ENCODE measurements at places on chromosomes 3 and 15. TPM values are rescaled to one million over a fixed set of nuclear protein-coding genes. Genes with fewer than 3 reads are reported as not detected.

The CFAP20DC gene
- total RNA-seq: 0.25 TPM

The EOMES gene
- total RNA-seq: 8.6 TPM

The BMF gene
- 9.6 TPM for total RNA-seq

The TNFSF10 gene
- total RNA-seq: 3.6 TPM

The SPATA12 gene
- not detected for total RNA-seq

The MESP2 gene
- total RNA-seq: not detected

The ARNT2 gene
- not detected for total RNA-seq

The RASL12 gene
- total RNA-seq: not detected

The ALDH1L1 gene
- total RNA-seq: not detected

The CCDC80 gene
- not detected for total RNA-seq
